Melanocyte of skin (primary cell): ENCODE measurements at places on chromosomes 11 and 22. TPM values are rescaled to one million over a fixed set of nuclear protein-coding genes. Genes with fewer than 3 reads are reported as not detected.

TNNT3 gene
- total RNA-seq = not detected in 2 replicates

CLDN5 gene
- not detected in 2 replicates for total RNA-seq

SHANK2 gene
- under 0.01 and 0.15 TPM in 2 replicates for total RNA-seq

PRODH gene
- 0.33 and 2.2 TPM in 2 replicates for total RNA-seq

OR8U1 gene
- total RNA-seq = not detected in 2 replicates

KRTAP5-10 gene
- total RNA-seq = not detected in 2 replicates

CSF2RB gene
- total RNA-seq = not detected in 2 replicates

HTATIP2 gene
- 79.6 and 118 TPM in 2 replicates for total RNA-seq

LUZP2 gene
- not detected in 2 replicates for total RNA-seq

RFPL2 gene
- total RNA-seq = 18.5 and 29.6 TPM in 2 replicates

OR52A1 gene
- not detected in 2 replicates for total RNA-seq

UBQLN3 gene
- under 0.01 TPM in 1 of 2 replicates, not detected in the other for total RNA-seq

OR10D3 gene
- not detected in 2 replicates for total RNA-seq

ART1 gene
- total RNA-seq = not detected in 2 replicates

SCN2B gene
- total RNA-seq = not detected in 2 replicates

NF2 gene
- total RNA-seq = 56.1 and 80.7 TPM in 2 replicates

HTR3B gene
- total RNA-seq = not detected in 2 replicates

SCGB1A1 gene
- not detected in 2 replicates for total RNA-seq

NRIP3 gene
- total RNA-seq = 6.2 and 13.7 TPM in 2 replicates

CWC15 gene
- 31.3 and 49.8 TPM in 2 replicates for total RNA-seq

ABTB2 gene
- total RNA-seq = 6.2 and 8.3 TPM in 2 replicates
